GM23248 (cell line): ENCODE measurements at places on chromosomes 3 and 15.

GRCh38 chr3:119340446-119340845 lies 46.3 kb downstream of the ARHGAP31 start:
- DNase-seq, result no peak

GRCh38 chr15:22251422-22251821 lies 171.1 kb downstream of the OR4M2 start:
- DNase-seq, result no peak

- no peak for DNase-seq
These were observed 11.5 kb downstream of the ARHGEF3 start for GRCh38 chr3:56790016-56790821.

- DNase-seq, result no peak
These were observed 16.2 kb upstream of the SLC28A1 start for GRCh38 chr15:84868037-84868880.

- DNase-seq, result no peak
These were observed 26.9 kb upstream of the SEC13 start for GRCh38 chr3:10347648-10348403.

GRCh38 chr3:176055836-176056235 lies 1141.4 kb downstream of the TBL1XR1 start:
- DNase-seq, result peak; percentile 31

DNA sequence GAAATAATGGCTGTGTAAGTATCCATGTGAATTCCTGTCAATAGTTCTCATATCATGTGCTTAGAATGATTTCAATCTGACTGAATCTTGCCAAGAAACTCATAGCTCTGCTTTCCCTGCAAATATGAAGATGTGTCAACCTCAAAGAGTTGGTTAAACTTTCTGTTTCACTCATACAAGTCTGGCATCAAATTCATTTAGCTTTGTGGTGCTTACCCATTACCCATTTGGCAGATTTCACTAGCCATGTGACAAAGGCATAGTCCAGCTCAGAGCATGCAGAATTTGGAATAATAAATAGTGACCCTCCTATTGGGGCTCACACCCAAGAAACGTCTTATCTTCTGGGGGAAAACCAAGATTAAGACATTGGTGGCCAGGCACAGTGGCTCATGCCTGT lies 256.6 kb upstream of the TPRG1 start:
- DNase-seq, result peak; percentile 68

DNA sequence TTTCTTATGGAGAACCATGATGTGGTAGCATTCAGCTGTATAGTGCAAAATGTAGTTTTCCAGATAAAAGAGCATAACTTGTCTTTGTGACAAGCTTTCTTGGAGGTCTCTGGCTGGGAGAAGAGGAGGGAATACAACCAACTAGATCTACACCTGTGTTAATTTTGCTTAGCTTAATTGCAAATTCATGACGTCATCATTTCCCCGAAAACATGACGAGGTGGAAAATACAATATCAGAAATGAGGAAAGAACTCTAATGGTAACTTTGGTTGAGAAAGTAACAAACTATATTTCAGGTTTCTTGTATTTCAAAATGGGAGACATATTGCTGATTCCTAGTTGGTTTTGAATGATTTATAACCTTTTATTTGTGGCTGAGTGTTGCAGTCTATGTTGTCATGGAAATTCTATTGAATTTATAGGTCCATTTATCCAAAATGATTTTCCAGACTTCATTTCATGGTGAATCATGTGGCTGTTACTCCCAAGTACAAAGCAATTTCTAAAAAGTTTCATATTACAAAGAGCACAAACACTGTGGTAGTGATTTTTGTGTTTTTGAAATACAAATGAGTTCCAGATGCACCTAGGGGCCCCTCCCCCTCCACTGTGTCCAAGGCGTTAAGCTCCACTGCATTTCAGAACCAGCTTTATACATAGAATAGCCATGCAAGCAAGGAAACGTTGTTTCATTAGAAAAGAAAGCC lies 307.2 kb downstream of the FEZF2 start:
- peak; percentile 36 for DNase-seq
